ENCODE measurements at places on chromosomes 12 and 14.

DNA sequence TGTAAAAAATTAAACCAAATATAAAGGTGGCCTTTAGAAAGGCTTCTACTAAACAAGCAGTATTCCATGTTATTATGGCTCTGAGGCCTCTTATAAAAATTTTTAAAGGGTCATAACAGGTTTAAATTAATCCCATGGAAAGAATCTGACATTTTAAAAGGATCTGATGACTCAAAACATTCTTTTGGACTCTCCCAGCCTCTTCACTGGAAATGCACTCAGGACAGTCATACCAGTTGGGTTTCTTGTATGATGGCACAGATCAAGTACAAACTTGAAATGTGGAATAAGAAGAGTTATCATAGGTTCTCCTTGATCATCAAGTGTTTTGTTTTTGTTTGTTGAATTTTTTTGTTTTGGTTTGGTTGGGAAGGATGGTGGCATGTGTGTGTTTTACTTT lies 50.8 kb downstream of the PPP2R5E start:
- peak; percentile 59 for DNase-seq

GRCh38 chr12:47346251-47347019 lies 266.7 kb upstream of the AMIGO2 start:
- DNase-seq: no peak

- no peak for DNase-seq
These were observed 15.8 kb downstream of the PCNX4 start for GRCh38 chr14:60107477-60107876.

DNA sequence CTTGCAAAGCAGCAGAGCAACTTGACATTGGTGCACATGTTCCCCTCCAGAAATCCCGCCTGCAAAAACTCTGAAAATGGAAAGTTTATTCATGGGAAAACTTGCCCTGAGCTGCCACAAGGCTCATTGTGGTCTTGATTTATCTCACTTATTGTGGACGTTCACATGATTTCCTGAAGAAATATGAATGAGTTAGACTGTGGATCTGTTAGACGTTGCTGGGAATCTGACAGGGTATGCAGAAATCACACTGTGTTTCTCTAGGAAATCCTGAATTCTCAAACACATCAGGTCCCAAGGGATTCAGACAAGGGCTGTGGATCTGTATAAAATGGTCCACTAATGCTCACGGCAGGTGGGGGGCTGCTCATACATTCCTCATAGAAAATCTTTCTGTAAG lies 72.2 kb downstream of the EID3 start:
- DNase-seq: no peak

GRCh38 chr14:94320243-94320642 lies 2.9 kb downstream of the SERPINA6 start:
- DNase-seq: no peak

DNA sequence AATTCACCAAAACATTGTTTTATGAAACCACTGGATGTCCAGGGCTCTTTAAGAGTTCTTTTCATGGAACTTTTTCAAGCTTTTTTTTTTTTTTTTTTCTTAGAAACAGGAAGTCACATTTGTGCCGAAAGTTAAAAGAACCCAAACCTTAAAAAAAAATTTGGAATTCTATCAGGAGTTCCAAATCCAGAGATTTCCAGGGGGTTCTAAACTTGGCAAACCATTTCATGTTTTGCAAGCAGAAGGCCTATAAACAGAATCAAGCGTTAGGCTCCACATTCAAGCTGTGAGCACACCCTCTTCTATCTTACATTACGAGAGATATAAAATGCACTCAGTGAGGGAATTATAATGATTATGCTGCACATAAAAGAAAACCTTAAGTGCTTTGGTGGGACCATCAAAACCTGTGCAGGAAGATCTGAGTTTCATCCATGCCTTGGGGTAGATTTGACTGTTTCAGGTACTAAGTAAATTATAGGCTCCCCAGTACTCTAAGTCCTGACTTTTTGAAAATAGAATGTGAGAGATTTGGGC lies 154.8 kb upstream of the FAR2 start:
- no peak for DNase-seq

DNA sequence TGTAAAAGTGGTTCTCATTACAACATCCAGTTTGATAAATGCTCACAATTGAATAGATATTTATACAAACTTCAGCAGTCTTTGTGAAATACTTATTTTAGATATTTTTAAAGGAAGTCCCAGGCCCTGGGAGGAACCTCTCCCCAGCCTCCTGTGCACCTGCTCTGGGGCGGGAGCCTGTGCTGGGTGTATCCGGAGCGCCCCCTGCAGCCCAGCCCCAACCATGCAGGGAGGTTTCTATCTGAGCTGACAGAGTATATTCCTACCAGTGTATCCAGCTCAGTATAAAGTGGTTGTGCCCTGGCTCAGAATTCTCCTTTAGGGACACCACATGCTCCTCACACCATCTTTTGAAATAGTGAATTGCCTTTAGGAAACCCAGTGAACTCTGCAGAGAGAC lies 851.8 kb downstream of the TMEM121 start:
- no peak for DNase-seq

DNA sequence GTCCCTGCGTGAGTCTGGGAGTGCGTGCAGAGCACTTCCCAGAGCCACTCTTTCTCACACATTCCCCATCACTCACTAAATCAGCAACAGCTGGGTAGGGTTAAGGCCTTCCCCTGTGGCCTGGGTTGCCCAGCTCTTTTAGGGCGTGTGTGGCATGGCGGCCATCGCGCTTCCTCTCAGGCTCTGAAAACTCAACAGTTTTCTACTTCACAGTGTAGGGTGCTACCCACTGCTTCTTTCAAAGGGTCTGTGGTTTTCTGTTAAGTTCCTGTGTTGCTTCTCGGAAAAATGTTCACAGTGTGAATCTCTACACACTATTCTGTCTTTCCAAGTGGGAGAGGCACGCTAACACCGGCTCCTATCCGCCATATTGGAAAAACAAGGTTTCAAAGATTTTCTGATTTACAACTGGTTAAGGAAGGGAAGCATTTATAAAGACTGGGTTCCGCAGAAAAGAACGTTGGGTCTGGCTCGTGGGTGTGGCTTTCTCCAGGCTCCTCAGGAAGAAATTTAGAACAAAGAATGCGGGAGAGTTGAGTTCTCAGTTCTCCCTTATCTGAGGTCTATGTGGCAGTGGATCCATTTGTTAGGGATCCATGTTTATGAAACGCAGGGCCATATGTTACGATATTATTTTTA lies 34.9 kb upstream of the AEBP2 start:
- DNase-seq: no peak

DNA sequence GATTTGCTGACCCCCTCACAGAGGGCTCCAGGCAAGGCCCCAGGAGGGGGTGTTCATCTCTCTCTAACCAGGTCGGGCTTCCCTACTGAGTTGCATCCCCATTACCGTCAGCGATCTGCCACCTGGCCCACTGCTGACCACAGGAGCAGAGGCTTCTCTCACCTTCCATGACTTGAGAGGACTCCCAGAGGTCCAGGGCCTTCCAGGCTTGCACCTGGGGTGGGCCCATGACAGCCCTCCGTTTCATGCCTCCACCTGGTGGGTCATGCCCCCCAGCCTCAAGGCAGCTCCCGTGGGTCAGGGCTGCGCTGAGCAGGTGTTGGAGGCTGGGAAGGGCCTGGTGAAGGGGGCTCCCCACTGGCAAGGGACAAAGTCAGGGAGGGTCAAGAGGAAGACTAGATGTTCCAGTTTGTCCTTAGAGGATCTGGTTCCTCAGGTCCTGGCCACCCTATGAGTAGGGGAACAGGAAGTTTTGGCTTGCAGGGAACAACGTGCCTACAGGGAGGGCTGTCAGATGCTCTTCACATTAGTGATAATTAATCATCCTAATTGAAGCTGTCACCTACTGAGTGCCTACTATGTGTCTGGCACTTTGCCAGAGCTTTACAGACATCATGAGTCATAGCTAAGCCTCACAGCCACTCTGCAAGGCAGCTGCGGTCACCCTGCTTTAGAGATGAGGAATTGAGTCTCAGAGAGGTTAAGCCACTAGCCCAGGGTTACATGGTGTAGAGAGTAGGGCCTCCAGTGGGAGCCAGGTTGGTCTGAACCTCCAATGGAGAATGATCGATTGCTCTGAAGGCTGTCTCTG lies 13.8 kb downstream of the NFKBIA start:
- no peak for DNase-seq

- DNase-seq: no peak
These were observed 141.8 kb downstream of the VRK1 start for GRCh38 chr14:96938946-96939345.
